ENCODE measurements at places on chromosomes 5 and 9.

GRCh38 chr9:131731237-131731636 lies 8.6 kb downstream of the RAPGEF1 start:
- no peak for DNase-seq

- DNase-seq = no peak
Observed at GRCh38 chr5:136166909-136167308, 26.1 kb downstream of the SMIM32 start.

GRCh38 chr9:109799792-109800191 lies 19.8 kb downstream of the PALM2AKAP2 start:
- DNase-seq = no peak

- no peak for DNase-seq
Observed at GRCh38 chr5:59115345-59115744, 532.5 kb downstream of the RAB3C start.

- DNase-seq = peak; percentile 48
Observed at GRCh38 chr9:98255061-98255577, 330 bp downstream of the TBC1D2 start.

DNA sequence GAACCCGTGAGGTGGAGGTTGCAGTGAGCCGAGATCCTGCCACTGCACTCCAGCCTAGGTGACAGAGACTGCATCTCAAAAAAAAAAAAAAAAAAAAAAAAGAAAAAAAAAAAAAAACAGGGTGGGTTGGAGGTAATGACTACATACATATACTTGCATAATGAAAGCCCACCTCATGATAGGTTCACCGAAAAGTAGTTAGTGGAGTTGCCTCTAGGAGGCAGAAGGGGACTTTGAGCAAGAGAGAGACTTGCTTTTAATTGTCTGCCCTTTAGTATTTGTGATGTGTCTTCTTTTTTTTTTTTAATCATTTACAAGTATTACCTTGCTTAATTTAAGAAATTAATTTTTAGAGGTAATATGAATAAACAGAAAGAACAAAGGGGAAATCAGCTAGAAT lies 99.8 kb downstream of the PPARGC1B start:
- DNase-seq = no peak

DNA sequence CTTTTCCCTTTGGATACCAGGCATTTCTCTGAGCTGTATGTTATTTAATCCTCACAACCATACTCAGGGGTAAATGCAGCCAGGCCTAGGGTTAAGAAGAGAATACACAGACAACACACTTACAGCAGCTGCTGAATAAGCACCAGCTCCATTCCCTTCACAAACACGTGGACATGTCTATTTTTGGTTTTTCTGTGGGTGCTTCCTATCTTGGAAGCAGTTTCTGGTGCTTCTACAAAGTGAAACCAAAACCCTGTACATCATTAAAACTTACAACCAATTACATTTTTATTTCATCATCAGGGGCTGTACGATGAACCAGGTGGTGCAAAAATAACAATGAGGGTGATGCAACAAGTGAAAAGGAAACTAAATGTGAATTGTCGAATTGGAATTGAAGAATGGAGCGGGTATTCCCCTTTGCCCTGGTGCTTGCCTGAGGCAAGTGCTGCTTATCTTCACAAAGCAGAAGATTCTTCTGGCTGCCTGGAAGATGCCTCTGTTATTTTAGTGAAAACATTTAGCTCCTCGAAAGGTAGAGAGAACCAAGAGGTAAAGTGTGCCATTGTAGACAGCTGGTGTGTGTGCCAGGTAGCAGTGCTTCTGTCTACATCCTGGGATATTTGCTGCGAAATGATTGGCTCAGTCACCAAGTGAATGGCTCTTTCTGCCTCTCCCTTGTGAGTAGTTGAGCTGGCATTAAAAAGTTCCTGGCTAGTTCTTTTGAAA lies 18.6 kb upstream of the IFNB1 start:
- no peak for DNase-seq

DNA sequence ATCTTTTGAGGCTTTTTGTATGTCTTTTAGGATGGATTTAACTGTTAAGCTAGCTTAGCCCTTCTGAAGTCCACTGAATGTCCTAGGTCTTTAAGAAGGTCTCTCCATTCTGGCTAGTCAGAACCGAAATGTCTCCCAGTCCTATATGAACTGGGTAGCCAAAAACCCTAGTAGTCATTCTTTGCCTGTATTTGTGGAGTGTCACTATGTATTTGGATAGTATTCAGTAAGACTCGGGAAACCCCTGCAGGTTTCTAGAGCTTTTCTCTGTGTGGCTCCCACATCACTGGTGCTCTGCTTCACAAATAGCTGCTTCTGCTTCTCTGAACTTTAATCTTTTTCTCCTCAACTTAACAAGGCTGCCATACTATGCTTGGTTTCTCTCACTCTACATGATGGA lies 68.0 kb downstream of the RIC1 start:
- DNase-seq = no peak

- no peak for DNase-seq
Observed at GRCh38 chr5:74428876-74429275, 211.7 kb downstream of the ENC1 start.

GRCh38 chr5:179588166-179588565 lies 35.3 kb downstream of the HNRNPH1 start:
- DNase-seq = no peak

- DNase-seq = no peak
Observed at GRCh38 chr9:2047144-2047671, 32.1 kb downstream of the SMARCA2 start.

GRCh38 chr5:140628711-140629110 lies 4.3 kb downstream of the CD14 start:
- DNase-seq = no peak
